ENCODE measurements at places on chromosomes 3 and 15.

DNA sequence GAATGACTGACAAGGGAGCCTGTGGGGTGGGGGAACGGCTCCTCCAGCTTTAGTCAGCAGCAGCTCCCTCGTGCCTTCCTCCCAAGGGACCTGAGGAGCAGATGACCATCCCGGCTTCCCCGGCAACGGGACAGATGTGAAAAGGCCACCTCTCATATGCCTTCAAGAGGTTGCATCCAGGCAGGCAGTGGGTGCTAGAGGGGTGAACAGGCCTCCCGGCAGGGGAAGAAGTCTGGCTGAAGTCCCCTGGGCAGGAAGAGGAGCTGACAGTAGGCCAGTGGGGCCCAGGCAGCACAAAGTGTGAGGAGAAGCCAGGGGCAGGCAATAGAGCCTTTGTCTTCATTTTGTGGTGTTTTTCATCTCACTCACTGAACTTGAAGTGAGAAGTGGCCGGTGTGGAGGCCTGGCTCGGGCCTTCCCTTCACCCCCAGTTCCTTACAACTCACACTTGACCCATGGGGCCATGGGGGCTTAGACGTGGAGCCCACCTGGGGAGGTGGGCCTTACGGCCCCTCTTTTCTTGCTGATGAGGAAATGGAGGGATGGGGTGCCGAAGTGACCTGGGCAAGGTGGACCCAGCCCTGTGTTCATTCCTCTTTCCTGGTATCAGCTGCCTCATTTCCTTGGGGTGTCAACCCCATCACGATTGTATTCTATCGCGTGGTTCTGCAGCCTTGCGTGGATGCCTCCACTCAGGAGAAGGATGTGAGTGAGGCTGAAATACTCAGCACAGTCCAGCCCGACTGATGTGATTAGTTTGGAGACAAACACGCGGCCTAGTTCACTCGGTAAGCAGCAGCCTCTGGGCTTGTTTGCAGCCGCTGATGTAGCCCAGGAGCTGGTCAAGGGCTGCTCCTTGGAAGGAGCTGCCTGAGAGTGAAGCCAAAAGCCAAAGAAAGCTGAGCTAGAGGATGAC is 115.5 kb upstream of the ALDH1A3 start:
- no peak for DNase-seq

DNA sequence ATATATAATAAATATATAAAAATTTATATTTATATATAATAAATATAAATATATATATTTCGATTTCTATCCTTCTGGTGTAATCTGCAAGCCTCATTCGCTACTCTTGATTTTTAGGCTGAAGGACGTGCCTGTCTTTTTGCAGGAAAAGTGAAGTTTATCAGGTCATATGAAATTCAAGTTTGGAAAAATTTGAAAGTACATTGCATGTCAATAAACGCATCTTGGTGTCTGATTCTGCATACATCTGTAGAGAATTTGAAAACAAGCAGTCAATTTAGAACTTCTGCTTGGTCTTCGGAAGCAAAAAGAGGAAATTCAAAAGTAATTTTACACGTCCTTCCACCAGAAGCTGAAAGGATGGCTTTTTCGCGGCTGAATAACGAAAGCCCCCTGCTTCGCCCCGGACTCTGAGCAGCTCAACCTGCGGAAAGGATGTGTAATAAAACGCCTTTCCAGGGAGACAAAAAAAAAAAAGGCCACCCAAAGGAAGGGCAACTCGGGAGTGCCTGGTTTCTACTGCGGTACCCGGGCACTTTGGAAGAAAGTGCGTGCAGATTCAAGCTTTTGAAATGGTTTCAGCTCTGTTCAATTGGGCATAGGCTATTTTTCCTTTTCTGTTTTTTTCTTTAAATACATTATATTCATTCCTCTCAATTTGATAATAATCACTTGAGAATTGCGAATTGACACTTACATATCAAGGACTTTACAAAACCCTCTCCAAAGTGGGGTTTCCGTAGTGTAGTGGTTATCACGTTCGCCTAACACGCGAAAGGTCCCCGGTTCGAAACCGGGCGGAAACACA is 1.5 kb upstream of the MYNN start:
- no peak for DNase-seq

- DNase-seq = no peak
These were observed 37.0 kb downstream of the ZNF710 start for GRCh38 chr15:90037961-90038631.

- no peak for DNase-seq
These were observed 17.3 kb upstream of the SAMD7 start for GRCh38 chr3:169894110-169894509.

GRCh38 chr15:46174122-46174521 is 539.3 kb downstream of the SQOR start:
- DNase-seq = no peak

DNA sequence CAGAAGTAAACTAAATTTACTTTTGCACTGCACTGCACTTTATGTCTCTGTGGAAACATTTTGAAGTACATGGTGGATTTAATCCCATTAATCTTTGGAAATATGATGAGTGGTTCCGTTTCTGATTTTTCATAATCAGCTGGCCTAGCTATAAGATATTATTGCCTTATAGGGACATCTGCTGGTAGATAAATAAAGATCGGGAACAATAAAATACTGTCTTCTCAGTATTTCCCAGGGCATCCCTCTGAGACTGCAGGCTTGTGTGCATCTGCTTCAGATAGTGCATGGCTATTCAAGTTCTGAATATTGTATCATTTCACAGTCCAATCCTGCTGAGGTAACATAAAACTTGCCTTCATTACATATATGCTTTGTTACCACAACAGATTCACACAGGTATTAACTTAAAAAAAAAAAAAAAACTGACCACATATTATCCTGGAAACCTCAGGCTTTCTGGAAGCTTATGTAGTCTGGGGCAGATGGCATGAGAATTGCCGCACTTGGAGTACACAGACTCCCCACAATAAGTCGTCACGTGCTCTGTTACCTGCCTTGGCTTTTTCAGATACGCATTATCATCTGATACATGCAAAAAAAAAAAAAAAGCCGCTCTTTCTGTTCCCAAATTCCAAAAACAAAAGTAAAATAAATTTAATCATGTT is 330.8 kb upstream of the AGTR1 start:
- DNase-seq = no peak

DNA sequence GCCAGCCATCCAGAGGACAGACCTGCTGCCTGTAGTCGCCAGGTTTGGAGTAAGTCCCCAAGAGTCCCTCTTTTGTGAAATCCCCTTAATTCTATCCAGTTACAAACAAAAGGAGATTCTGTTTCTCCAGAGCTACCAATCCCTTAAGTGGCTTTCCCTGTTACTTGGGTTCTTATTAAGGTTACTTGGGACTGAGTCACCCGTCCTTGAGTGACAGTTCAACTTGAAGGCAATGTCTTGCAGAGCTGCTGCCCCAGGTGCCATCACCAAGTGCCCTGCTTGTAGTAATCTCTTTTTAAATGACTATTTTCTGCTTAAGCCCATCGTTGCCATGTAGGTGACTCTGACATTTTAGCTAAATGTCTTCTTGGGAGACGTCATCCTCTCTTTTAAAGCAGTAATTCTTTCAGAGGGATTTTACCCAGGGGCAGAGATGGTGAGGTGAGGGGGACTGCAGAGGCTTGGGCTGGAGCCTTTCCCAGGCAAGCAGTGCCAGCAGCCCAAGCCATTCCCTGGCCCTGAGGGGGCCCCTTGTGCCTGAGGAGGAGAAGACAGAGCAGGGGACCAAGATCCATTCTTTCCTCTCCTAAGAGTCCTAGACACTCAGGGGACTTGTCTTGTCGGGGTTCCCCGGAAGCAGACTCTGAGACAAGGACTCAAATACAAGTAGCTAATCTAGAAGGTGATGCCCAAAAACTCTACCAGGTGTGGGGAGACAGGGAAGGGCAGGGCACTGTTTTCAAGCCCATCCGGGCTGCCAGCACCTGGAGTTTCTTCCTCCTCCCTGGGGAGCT is 253.7 kb downstream of the PLCL2 start:
- DNase-seq = no peak

- no peak for DNase-seq
These were observed at the start of gene MYZAP for GRCh38 chr15:57591822-57592367. TSS of gene MYZAP (plus strand) at chr15:57591904. CDS start at chr15:57592035, 131 bp downstream.

GRCh38 chr3:33717616-33717865 is 513 bp downstream of the CLASP2 start:
- no peak for DNase-seq

DNA sequence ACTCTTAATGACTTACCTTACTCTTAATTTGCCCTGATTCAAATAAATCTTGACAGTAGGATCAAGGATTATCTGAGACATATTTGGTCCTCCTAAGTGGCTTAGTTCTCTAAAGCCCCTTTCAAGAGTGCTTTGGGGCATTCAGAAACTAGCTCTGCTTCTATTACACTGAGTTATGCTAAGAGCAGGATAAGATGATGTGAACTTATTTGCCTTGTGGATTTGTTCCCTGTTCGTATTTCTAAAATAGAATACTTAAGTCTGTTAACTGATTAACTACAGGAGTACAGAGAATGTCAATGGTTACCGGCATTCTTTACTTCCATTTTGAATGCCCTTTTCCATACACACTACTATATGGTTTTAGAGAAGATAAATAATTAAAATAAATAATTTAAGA is 14.8 kb upstream of the FRMD4B start:
- no peak for DNase-seq
